Stimulated activated CD4-positive, alpha-beta T cell treated with anti-CD3 and anti-CD28 coated beads, Interleukin-15, amount 100 ng/mL, for 1 hour (primary cell): ENCODE measurements at places on chromosomes 1 and 21.

DNA sequence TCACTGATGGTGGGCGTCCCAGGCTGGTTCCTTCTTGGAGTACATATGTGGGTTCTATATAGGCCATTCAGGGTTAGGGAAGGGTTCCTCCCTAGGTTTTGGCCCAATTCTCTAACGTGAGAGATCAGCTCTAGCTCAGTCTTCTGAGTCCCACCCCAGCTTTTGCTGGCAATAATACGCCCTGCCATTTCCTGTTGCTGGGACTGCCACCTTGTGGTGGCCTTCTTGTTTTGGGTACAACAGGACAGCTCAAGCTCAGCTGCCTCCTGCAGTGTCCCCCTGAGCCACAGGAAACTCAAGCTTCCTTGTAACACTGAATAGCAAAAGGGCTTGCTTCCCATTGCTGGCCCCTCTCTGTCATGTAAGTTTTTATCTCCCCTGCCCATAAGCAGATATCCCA, 77.8 kb downstream of the BACH1 start:
- DNase-seq: peak; percentile 5

GRCh38 chr1:69752831-69753230, 185.1 kb downstream of the LRRC7 start:
- DNase-seq: no peak

GRCh38 chr1:40607921-40608320, 57.6 kb downstream of the RIMS3 start:
- DNase-seq: no peak

DNA sequence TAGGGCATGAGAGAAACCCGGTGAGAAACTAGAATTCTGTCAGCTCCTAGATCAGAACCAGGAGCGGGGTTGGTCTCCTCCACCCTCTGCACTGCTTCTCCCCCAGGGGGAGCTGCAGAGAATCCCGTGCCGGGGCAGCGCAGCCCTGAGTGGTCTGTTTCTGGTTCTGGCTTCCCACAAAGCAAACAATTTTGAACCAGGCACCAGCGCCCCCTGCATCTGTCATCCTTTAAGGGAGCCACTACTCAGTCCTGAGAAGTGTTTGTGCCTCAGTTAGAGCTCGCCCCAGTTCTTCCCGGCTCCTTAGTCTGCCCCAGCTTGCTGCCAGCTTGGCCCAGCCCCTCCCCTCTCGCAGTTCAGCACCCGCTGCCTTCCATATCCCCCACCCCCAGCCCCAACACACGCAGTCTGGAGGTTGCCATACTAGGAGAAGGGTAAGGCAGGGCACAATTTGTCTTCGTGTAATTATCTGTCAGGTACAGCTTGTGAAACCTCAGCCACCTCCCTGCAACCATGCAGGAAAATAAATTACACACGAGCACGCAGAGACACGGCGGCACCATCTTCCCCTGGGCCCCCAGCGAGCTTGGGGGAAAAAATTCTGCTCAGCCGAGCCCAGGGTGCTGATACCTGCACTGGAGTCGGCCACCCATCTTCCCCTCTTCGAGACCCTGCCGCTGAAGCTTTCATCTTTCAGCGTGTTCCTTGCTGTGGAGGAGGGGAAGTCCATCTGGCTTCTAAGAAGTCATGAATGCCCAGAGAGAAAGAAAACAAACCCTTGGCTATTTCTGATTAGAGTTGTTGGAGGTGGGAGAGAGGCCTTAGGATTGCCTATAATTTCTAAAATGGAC, 62.6 kb upstream of the CD1D start:
- DNase-seq: peak; percentile 26

- no peak for DNase-seq
Measured at GRCh38 chr1:112954017-112954650, 1.9 kb downstream of the SLC16A1 start.

GRCh38 chr1:1021010-1021919, 1.3 kb downstream of the AGRN start:
- no peak for DNase-seq

- DNase-seq: no peak
Measured at GRCh38 chr1:44553771-44554170, 120.5 kb downstream of the TMEM53 start.

DNA sequence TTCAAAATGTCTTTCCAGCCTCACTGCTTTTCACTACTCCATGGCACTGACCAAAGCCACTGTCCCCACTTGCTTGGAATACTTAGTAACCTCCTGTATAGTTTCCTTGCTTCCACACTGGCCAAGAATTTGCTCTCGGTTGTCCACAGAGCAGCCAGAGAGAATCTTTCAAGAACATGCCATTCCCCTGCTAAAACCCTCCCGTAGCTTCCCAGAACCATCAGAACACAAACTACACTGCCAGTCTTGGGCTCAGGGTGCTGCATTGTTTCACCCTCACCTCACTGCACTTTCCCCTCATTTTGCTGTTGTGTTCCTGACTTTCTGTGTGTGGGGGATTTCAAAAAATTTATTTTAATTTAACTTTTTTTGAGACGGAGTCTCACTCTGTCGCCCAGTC, 25.5 kb upstream of the ERRFI1 start:
- DNase-seq: no peak

DNA sequence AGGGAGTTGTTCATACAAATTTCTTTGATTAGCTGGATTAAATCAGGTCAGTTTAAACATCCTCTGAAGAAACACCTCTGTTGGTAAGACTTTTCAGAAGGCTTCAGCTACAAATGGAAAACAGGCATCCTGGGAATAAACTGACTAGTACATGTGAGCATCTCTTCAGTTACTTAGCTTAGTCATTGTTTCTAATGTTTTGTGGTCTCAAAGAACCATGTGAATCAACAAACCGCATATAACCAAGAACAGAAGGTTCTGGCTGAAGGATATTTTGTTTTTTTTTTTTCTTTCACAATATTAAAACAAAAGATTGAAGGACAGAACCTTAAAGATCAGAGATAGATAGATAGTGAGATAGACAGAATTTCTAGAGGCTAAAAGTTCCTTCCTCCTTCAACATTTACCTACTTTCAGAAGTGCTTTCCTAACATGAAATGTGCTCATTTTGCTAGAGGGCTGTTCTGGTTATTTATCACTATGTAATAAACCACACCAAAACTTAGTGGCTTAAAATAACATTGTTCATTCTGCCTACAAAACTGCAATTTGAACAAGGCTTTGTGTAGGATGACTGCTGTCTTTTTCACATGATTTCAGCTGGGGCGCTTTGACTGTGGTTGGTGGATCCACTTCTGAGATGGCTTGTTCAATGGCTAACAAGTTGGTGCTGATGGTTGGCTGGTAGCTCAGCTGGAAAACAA, 119.8 kb upstream of the PTGFR start:
- DNase-seq: no peak

- no peak for DNase-seq
Measured at GRCh38 chr1:226149806-226150205, 36.7 kb downstream of the ACBD3 start.

DNA sequence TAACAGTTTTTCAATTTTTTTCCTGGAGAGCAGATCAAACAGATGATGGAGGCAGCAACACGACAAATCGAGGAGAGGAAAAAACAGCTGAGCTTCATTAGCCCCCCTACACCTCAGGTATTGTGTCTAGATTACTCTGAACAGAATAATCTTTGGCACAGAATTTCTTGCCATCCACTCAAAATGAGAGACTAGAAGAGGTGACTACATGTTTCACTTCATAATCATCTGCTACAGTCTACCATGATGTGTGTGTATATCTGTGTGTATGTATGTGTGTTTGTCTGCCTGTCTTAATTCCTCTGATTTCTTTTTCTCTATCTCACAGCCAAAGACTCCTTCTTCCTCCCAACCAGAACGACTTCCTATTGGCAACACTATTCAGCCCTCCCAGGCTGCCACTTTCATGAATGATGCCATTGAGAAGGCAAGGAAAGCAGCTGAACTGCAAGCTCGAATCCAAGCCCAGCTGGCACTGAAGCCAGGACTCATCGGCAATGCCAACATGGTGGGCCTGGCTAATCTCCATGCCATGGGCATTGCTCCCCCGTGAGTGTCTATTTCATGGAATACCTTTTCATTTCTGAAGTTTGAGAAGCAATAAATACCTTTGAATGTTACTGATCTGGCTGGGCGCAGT, 11.4 kb downstream of the PRPF3 start:
- no peak for DNase-seq

- no peak for DNase-seq
Measured at GRCh38 chr21:42527489-42528158, 14.0 kb downstream of the SLC37A1 start.

GRCh38 chr1:231964961-231965360, 338.4 kb downstream of the DISC1 start:
- no peak for DNase-seq

GRCh38 chr1:207913951-207914350, 3.0 kb upstream of the CD34 start:
- no peak for DNase-seq

GRCh38 chr1:234238060-234238459, 135.2 kb upstream of the COA6 start:
- no peak for DNase-seq

DNA sequence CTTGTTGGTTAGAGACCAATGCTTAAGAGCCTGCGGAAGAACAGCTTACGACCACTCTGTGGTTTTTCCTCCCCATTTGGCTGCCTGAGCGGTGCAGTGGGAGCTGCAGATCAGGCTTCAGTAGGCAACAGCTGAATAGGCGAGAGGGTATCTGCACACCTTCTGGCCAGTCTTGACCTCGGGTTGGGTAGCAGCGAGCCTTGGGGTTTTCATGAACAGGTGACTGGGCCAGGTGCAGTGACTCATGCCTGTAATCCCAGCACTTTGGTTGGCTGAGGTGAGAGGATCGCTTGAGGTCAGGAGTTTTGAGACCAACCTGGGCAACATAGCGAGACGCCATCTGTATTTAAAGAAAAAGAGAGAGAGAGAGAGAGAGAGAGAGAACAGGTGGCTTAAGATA, 41.0 kb downstream of the NENF start:
- no peak for DNase-seq

GRCh38 chr1:153349363-153350320, 1.0 kb upstream of the PGLYRP4 start:
- no peak for DNase-seq

- DNase-seq: no peak
Measured at GRCh38 chr1:173473599-173474011, 3.5 kb upstream of the PRDX6 start.

DNA sequence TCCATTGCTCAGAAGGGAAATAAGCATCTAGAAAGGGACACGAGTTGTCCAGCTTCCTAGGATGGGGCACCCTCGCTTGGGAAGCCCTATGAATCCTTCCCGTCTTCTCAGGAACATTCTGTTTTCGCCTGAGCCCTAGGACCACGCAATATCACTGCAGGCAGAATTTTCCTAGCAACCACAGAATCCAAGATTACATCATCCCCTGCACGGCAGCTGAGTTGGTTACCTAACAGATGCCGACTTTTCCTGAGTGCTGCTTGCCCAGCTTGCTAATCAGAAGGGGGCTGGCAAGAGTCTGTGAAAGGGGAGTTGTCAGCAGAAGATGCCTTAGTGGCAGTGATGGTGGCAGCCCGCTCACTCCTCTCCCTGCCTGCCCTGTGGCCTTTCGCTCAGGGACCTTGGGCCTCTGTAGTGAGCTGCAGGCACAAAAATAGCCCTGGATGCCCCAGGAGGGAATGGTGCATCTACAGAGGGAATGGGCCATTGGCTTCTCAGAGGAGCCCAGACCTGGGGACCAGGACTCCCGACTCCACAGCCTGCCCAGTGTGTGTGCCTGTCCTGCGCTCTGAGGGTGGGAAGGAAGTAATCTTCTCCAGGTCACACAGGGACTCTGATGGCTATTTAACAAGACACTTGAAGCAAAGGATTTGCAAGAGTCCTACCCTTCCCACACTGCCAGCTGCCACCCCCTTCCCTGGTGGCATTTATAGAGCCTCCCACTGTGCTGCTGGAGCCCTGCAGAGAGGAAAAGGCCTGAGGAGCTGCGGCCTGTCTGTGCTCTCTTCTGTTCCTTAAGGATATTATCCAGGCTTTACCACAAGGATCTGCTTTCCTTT, 28.9 kb upstream of the CLSTN1 start:
- DNase-seq: no peak

DNA sequence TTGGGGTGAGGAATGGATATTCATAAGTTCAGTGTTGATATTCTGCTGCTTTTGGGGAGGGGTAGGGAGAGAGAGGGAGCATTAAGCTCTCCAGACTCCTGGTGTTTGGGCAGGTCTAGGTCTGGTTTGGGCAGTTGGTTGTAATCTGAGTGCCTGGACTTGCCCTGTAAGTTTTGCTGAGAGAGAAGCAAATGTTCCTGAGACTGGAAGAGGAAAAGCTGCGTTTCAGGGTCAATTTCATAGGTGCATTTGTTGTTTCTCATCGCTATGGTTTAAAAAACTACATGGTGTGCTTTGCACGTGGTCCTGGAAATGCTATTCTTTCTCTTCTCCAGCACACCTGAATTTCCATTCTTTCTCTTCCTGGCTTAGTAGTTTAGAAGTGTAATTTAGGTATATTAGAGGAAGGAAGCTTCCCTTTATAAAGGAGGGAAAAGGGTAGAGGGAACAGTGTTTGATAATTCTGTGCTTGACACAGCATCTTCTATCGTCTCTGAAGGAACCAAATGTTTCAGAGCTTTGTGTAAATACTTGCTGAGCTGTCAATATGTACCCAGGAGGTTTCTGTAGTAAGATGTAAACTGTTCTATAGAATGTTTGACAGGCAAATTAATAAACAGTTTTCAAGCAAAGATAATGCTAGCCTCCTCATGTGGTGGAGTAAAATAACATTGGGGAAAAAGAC, 6.3 kb downstream of the ARID1A start:
- DNase-seq: no peak

DNA sequence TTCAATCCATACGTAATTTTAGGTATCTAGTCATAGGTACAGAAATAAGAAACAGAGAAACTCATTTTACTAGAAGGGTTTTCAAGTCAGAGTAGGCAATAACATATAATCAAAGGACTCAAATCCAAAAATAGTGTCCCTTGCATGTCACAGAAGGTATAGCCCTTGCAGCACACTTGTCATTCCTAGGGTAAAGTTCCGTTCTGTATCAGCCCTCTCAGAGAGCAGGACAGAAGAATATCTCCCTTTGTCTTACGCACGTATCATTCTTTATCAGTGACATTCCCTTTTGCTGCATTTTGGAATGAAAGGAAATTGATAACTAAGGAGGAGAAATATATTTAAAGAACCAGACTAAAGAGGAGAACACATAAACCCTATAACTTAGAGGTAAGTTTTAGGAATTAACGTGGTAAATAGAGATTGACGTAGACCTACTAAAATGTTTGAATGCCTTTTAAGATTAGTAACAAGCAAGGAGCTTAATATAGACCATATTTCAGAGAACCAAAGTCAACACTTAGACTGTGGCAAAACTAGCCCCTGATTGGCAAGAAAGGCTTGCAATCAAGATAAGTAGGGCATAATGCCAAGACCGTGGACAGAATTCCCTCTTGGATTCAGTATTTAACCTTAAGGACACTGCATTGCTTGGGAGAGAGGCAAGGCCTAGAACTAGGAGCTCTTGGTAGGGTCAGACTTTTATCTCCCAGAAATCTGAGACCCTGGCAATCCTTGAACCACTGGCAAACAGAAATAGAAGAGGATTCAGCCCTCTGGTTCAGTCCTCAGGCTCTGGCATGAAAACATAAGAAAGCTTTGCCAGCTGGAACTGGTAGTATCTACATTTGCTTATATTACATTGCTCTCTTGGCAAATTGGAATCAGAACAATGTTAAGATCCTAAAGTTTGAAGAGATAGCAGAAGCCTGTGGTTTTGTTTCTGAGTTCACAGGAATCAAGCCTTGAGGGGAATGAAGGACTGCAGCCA, 232.1 kb downstream of the ASTN1 start:
- DNase-seq: no peak

GRCh38 chr1:11337580-11338073, 64.6 kb downstream of the UBIAD1 start:
- DNase-seq: peak; percentile 47

- no peak for DNase-seq
Measured at GRCh38 chr21:21788591-21788990, 790.4 kb downstream of the NCAM2 start.

- DNase-seq: no peak
Measured at GRCh38 chr1:81617308-81617967, 183.3 kb upstream of the ADGRL2 start.
